SIG-M5 (cell line): ENCODE measurements at places on chromosomes 2 and 18.

GRCh38 chr2:188983427-188984064 lies 9.4 kb downstream of the COL3A1 start:
- no peak for DNase-seq

GRCh38 chr2:97936881-97937280 lies 58.9 kb downstream of the TMEM131 start:
- DNase-seq, result no peak

DNA sequence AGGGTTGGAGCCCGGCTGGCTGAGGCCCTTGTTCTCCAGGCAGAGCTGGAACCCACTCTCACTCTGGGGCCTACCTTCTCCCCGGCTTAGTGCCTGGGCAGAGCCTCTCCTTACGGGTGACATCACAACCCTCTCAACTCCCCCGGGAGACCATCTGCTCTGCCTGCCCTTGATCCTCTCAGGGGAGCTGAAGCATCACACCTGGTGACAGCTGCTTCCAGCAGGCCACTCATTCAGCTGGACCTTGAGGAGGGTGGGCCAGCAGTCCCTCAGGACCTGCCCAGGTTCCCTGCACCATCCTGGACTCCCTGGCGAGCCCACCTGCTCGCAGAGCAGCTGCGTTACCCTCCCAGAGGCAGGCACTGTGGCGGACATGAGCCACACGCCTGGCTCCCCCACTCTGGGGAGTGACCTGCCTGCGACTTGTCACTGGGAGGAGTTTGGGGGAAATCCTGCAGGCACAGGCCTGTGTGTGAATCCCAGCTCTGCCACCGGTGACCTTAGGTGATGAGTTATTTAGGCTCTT lies 13.1 kb downstream of the HS6ST1 start:
- no peak for DNase-seq

- DNase-seq, result no peak
Observed at GRCh38 chr2:67645280-67646138, 248.4 kb downstream of the ETAA1 start.

- DNase-seq, result no peak
Observed at GRCh38 chr2:2127467-2127866, 203.6 kb downstream of the MYT1L start.

GRCh38 chr18:21548647-21549046 lies 51.9 kb downstream of the ESCO1 start:
- no peak for DNase-seq

GRCh38 chr18:48589797-48590519 lies 51.1 kb downstream of the CTIF start:
- no peak for DNase-seq

- DNase-seq, result no peak
Observed at GRCh38 chr18:27645929-27646328, 460.8 kb upstream of the CHST9 start.

DNA sequence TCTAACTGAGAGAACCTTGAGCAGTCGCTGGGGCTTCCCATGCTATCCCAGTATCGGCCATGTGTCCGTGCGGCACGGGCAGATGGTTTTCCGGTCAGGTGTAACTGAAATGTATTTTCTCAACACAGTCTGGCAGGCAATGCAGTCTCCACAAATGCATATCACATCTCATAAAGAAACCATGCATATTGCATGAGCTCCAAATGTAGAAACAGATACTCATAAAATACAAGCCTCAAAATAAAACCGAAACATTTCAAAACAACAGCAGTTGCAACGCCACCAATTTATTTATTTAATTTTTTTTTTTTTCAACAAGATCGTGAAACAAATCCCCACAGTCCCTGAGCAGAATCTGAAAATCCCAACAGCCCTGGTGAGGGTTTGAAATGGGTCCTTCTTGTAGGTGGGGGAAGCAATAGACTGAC lies 299.4 kb downstream of the LPIN1 start:
- DNase-seq, result no peak

DNA sequence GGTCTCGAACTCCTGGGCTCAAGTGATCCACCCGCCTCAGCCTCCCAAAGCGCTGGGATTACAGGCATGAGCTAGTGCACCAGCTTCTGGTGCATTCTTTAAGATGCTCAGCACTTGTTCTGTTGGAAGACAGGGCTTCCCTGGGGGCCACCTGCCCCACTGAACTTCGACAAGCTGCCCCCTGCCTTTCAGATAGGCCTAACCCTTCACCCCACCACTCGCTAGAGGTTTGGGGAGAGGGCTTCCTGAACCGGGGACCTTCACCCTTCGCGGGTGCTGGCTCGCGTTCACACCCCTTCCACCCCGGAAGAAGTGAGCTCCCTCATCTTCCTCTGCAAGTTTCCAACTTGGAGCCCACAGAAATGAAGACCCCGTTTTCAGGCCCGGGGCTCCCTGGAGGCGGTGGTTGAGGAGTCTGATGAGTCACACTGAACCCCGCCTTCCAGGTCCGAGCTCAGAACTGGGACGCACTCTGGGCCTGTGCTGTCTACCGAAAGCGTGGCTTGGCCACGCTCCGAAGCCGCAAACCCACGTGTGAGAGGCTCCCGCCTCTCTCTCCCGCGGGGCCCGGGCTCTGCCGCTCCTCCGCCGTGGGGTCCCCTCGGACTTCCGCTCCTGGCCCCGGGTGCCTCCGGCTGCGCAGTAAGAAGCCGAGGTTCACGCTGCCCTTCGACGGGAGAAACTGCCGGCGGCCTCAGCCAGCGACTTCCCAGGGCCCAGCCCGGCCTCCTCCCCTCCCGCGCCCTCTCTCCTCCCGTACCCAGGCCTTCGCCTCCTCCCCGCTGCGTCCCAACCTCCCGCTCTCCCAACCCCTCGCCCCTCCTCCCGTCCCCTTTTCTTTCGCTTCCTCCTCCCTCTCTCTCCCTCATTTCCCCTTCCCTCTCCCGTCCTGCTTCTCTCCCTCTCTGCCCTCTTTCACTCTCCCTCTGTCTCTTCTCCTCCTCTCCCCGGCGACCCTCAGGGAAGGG lies 47.5 kb upstream of the SP3 start:
- DNase-seq, result no peak

- DNase-seq, result no peak
Observed at GRCh38 chr2:106085181-106085940, 108.7 kb downstream of the UXS1 start.
